ENCODE measurements at places on chromosomes 11 and 22.

DNA sequence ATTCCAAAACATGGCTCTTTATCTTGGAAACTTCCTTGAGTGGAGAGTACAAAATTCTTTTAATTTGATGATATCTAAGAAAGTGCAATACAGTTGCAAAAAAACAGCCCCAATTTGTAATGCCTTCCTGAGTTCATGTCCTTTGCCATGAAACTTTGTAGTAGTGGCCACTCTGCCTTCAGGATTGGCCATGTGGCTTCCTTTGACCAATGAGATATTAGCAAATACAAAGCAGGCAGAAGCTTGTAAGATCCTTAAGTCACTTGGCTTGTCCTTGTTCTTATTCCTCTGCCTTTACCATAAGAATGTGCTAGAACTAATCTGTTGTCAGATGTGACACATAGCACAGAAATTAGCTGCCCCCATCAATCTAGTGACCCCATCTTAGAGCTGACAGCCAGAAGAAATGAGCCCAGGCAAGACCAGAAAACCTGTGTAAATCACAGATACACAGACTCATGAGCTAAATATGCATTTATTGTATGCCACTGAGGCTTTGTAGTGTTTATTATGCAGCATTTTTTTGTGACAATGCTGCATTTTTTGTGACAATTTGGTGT, 29.8 kb upstream of the BLID start:
- DNase-seq, result no peak
- no peaks in the 10 kb centered on the region for H3K27me3 ChIP-seq
- H3K36me3 ChIP-seq, result no peaks in the 10 kb centered on the region
- H3K4me1 ChIP-seq, result no peaks in the 10 kb centered on the region
- H3K4me3 ChIP-seq, result no peak overlapping the region

DNA sequence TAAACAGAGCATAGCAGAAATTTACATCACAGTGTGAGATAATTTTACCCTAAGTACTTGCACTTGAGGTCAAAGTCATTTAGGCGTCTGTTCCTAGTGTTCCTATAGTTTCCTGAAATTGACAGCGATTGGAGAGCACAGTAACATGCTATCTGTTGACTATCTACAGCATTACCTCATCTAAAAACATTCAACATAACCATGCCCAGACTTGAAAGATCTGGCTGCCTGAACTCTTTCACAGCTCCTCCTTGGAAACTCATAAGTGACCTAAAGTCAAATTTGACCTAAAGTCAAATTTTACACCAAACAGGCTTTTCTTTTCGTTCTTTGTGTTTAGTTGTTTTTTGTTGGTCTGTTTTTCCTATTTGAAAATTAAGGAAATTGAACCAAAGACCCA, 233.8 kb upstream of the UBASH3B start:
- H3K36me3 ChIP-seq, result no peaks in the 10 kb centered on the region
- no peak overlapping the region for H3K4me3 ChIP-seq
- H3K27ac ChIP-seq, result no peak overlapping the region
- no peak for DNase-seq
- H3K27me3 ChIP-seq, result no peaks in the 10 kb centered on the region

DNA sequence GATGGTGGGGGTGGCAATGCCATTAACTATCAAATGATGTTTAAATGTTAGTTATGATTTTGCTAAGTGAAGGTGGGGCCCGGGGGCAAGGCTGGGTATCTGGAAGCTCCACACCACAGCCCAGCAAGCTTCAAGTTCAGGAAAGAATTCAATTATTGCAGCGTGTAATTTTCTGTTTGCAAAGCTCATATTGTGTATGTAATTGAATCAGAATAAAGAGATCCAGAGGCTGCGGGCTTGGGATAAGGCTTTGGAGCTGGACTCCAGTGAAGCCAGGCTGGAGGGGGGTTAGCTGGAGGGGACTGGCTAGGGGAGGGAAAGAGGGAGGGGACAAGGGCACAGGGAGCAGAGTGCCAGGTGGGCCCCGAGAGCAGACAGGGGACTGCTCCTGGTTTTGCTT, 557.1 kb upstream of the CADM1 start:
- H3K27me3 ChIP-seq, result peaks cover 1% of the 10 kb centered on the region
- H3K36me3 ChIP-seq, result no peaks in the 10 kb centered on the region
- H3K27ac ChIP-seq, result no peak overlapping the region
- H3K4me3 ChIP-seq, result no peak overlapping the region
- no peak for DNase-seq
- no peaks in the 10 kb centered on the region for H3K4me1 ChIP-seq

DNA sequence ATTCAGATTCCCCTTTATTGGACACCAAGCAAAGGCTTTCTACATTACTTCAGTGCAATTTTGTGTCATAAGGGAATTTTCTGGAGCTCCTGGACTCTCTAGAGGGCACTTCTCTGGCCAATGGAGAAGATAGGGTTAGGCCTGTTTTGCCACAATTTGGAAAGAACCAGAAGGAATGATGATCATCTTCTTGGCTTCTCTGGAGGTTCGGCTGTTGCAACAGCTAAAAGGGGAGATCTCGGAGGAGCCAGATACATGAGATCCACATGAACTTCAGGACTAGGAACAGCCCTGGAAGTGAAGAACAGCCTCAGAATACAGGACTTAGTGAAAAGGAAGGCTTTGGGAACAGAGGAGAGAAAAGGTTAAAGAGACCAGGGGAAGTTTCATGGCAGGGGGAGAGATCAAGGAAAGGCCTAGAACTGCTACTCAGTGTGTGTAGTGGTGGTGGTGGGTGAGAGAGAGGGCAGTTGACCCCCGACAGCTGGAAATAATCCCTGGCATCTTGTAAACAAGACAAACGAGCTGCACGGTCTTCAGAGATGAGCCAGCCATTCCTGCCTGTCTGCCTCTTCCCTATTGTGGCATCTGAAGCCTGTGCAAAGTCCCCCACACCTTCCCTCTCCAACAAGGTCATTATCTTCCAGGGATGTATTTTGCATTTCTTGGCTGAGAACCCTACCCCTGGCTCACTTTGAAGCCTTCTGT, 83.8 kb downstream of the CCDC81 start:
- no peaks in the 10 kb centered on the region for H3K4me1 ChIP-seq
- no peak overlapping the region for H3K4me3 ChIP-seq
- no peak overlapping the region for H3K27ac ChIP-seq

DNA sequence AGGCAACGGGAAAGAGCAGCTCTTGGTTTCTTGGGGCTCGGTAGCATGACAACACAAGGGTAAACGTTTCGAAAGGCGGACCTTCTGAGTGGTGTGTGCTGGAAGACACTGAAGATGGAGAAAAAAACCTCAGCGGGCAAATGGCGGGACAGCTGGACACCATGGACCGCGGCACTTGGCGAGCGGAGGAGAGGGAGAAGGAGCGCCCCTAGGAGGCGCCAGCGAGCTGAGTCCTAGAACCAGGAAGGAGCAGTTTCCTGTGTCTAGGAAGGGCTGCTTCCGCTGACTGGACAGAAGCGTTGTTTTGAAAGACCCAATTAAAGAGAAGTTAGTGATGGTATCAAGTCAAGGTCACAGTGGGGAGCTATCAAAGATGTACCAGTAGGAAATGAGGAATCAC, 44.0 kb upstream of the OPCML start:
- peak overlapping the region; percentile 6 for H3K4me3 ChIP-seq
- H3K27me3 ChIP-seq, result no peaks in the 10 kb centered on the region
- H3K27ac ChIP-seq, result no peak overlapping the region
- DNase-seq, result no peak
- H3K4me1 ChIP-seq, result no peaks in the 10 kb centered on the region

DNA sequence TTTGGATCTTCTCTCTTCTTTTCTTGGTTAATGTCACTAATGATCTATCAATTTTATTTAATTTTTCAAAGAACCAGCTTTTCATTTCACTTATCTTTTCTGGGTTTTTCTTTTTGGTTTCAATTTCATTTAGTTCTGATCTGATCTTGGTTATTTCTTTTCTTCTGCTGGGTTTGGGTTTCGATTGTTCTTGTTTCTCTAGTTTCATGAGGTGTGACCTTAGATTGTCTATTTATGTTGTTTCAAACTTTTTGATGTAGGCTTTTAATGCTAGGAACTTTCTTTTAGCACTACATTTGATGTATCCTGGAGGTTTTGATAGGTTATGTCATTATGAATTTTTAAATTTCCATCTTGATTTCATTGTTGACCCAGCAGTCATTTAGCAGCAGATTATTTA, 142.3 kb downstream of the C11orf87 start:
- no peak overlapping the region for H3K4me3 ChIP-seq
- H3K27ac ChIP-seq, result no peak overlapping the region
- no peaks in the 10 kb centered on the region for H3K36me3 ChIP-seq
- DNase-seq, result no peak
- no peaks in the 10 kb centered on the region for H3K27me3 ChIP-seq

DNA sequence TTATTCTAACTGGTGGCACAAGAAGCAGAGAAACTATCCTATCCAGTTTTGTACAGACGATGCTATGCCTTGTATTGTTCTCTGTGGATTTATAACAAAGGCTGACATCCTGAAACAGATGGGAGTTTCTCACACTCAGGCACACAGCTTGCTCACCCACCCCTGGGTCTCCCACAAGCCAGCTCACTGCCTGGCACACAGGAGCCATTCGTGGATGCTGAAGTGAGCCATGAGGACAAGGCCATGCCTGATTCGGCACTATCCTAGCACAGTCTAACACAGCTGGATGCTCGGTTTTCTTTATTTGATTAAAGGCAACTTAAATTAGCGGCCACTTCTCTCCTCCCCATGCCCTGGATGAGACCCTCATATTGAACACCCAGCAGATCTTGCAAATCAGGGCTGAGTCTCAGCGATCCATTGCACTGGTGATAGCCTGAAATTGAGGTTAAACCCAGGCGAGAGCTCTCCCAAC, 25.7 kb upstream of the TMPRSS4 start:
- no peaks in the 10 kb centered on the region for H3K36me3 ChIP-seq
- H3K4me1 ChIP-seq, result peaks cover 69% of the 10 kb centered on the region
- H3K27me3 ChIP-seq, result no peaks in the 10 kb centered on the region

GRCh38 chr22:41474872-41475451, 6.0 kb downstream of the ACO2 start:
- peaks cover 2% of the 10 kb centered on the region for H3K36me3 ChIP-seq
- DNase-seq, result no peak
- H3K4me1 ChIP-seq, result peaks cover 24% of the 10 kb centered on the region
- H3K27me3 ChIP-seq, result no peaks in the 10 kb centered on the region
- no peak overlapping the region for H3K27ac ChIP-seq

GRCh38 chr11:45000918-45001317, 50.2 kb upstream of the TP53I11 start:
- H3K4me3 ChIP-seq, result no peak overlapping the region
- DNase-seq, result no peak
- no peaks in the 10 kb centered on the region for H3K36me3 ChIP-seq
- peaks cover 12% of the 10 kb centered on the region for H3K27me3 ChIP-seq

GRCh38 chr11:17867341-17867740, 132.8 kb downstream of the KCNC1 start:
- DNase-seq, result no peak
- peaks cover 11% of the 10 kb centered on the region for H3K36me3 ChIP-seq
- H3K27ac ChIP-seq, result no peak overlapping the region
- no peaks in the 10 kb centered on the region for H3K27me3 ChIP-seq
- H3K4me3 ChIP-seq, result no peak overlapping the region
- no peaks in the 10 kb centered on the region for H3K4me1 ChIP-seq

GRCh38 chr22:41818596-41818995, 14.3 kb upstream of the SREBF2 start:
- H3K27me3 ChIP-seq, result no peaks in the 10 kb centered on the region
- H3K4me3 ChIP-seq, result no peak overlapping the region
- no peak for DNase-seq
- H3K4me1 ChIP-seq, result peaks cover 15% of the 10 kb centered on the region
- H3K36me3 ChIP-seq, result peaks cover 42% of the 10 kb centered on the region

- no peak for DNase-seq
- H3K27me3 ChIP-seq, result no peaks in the 10 kb centered on the region
- H3K27ac ChIP-seq, result no peak overlapping the region
- H3K36me3 ChIP-seq, result no peaks in the 10 kb centered on the region
- H3K4me1 ChIP-seq, result no peaks in the 10 kb centered on the region
- H3K4me3 ChIP-seq, result no peak overlapping the region
These were observed 199.9 kb downstream of the CWF19L2 start for GRCh38 chr11:107257710-107258109.

GRCh38 chr11:133727774-133728173, 117.5 kb downstream of the SPATA19 start:
- no peaks in the 10 kb centered on the region for H3K36me3 ChIP-seq
- H3K4me1 ChIP-seq, result no peaks in the 10 kb centered on the region
- no peak for DNase-seq
- no peaks in the 10 kb centered on the region for H3K27me3 ChIP-seq
- H3K27ac ChIP-seq, result no peak overlapping the region

DNA sequence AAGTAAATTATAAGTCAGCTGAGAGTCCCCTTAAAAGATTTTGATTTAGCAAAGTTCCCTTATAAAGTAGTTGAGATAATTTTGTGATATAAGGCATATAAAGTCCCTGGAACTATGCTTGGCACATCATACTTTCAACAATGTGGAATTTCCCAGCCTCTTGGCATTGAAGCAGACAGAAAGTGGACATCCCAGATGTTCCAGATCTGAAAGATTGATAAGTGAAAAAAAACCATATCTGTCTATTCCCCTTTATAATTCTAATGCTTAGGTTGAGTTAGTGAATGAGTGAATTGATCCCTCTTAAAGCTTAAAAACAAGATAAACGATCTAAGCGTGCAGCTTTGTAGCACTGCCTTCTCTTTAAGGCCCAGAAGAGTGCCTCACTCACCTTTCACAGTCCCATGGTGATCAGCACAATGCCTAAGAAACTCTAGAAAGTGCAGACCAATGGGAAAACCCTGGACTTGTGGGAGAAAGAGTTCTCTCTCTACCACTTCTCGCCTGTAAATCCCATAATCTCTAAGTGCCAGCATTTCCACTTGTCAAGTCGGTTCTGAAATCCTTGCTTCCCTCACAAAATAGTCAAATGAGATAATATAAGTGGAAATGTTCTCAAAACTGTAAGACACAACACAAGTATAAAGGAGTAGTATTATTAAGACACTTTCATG, 17.8 kb downstream of the FIBIN start:
- H3K4me3 ChIP-seq, result no peak overlapping the region
- no peaks in the 10 kb centered on the region for H3K4me1 ChIP-seq
- no peak for DNase-seq
- H3K36me3 ChIP-seq, result no peaks in the 10 kb centered on the region
- no peak overlapping the region for H3K27ac ChIP-seq

GRCh38 chr22:50720301-50721256, 17.4 kb upstream of the ACR start:
- no peaks in the 10 kb centered on the region for H3K36me3 ChIP-seq
- no peak overlapping the region for H3K27ac ChIP-seq
- no peak overlapping the region for H3K4me3 ChIP-seq
- no peaks in the 10 kb centered on the region for H3K4me1 ChIP-seq
- no peak for DNase-seq

- H3K27me3 ChIP-seq, result peaks cover 17% of the 10 kb centered on the region
- DNase-seq, result no peak
These were observed 63.7 kb upstream of the MYOD1 start for GRCh38 chr11:17655682-17656081.

- H3K27ac ChIP-seq, result no peak overlapping the region
- peaks cover 29% of the 10 kb centered on the region for H3K27me3 ChIP-seq
- no peaks in the 10 kb centered on the region for H3K36me3 ChIP-seq
- no peak overlapping the region for H3K4me3 ChIP-seq
These were observed 12.7 kb downstream of the MRGPRX3 start for GRCh38 chr11:18145025-18145424.

Measured in activated CD4-positive, alpha-beta memory T cell treated with anti-CD3 and anti-CD28 coated beads, Interleukin-2, amount 10 ng/mL, durations not matched to agents 7 days and 5 days (primary cell).